Adrenal gland (tissue), 19 donors: ENCODE measurements at places on chromosomes 1 and 21. TPM values are rescaled to one million over a fixed set of nuclear protein-coding genes. Genes with fewer than 3 reads are reported as not detected.

Gene PDPN
- total RNA-seq, result 2.3 TPM

Gene CFAP141
- total RNA-seq, result not detected

Gene PTPRC
- total RNA-seq, result 26.1 TPM

Gene SRP9
- total RNA-seq, result 280 TPM

Gene CHODL
- total RNA-seq, result 0.31 TPM

Gene TMPRSS3
- total RNA-seq, result 1.1 TPM

Gene DIRAS3
- total RNA-seq, result 20.8 TPM

DNA sequence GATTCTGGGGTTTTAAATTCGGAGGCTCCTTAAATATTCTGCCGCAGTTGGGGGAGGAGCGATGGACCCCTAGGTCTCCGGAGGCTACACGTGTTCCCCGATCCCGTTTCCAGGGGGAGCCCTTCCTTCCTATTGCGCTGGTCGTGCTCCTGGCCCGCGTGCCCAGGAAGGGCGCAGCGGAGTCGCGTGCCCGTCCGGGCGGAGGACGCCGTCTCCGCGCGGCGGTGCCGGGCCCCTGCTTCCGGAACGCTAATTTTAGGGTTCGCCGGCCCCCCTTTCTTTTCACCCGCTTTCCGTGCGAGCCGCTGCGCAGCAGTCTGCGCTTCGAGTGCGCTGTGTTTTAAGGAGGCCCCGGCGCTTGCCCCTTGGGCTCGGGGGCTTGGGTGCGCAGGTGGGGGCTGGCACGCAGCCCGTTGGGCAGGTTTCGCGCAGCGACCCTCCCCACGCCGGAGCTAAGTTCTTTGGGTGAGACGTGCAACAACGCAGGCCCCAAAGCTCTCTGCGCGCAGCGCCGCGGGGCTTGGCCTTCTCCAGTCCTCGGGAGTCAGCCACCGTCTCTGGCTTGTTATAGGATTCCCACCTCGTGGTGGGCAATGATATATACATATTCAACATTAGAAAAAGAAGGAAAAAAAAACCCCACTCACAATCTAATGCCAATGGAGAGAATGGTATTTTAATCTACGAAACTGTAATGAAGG lies 43.5 kb upstream of the DNAJC6 start:
- no peak overlapping the region for H3K27ac ChIP-seq

- peaks cover 12% of the 10 kb centered on the region for H3K4me1 ChIP-seq
- no peaks in the 10 kb centered on the region for H3K27me3 ChIP-seq
- DNase-seq, result no peak
- H3K4me3 ChIP-seq, result no peak overlapping the region
Observed at GRCh38 chr1:212089560-212090163, 54.1 kb downstream of the DTL start.

GRCh38 chr1:225733254-225733653 lies 44.4 kb upstream of the SRP9 start:
- no peaks in the 10 kb centered on the region for H3K36me3 ChIP-seq
- H3K27me3 ChIP-seq, result no peaks in the 10 kb centered on the region
- H3K27ac ChIP-seq, result no peak overlapping the region

DNA sequence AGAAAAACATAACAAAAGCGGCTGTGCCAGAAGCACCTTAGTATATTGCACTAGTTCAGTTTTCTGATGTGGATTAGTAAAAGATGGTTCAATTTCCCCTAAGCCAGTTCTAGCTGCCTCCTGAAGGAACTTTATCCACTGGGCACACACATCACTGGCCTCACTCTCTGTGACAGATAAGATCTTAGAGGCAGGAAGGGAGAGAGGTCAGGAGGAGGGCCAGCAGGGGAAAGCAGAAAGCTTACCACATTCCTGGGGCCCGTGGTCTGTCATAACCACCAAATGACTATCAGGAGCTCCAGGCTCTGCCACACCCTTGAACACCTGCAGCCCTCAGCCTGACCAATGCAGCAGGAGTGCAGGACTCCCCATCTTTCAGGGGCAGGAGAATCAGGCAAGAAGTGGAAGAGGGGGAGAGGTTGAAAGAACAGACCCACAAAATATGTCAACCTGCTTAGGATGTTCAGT lies 37.8 kb downstream of the LRRC71 start:
- H3K27me3 ChIP-seq, result no peaks in the 10 kb centered on the region
- H3K4me1 ChIP-seq, result peaks cover 7% of the 10 kb centered on the region
- H3K27ac ChIP-seq, result no peak overlapping the region
- no peak overlapping the region for H3K4me3 ChIP-seq
- H3K36me3 ChIP-seq, result no peaks in the 10 kb centered on the region

DNA sequence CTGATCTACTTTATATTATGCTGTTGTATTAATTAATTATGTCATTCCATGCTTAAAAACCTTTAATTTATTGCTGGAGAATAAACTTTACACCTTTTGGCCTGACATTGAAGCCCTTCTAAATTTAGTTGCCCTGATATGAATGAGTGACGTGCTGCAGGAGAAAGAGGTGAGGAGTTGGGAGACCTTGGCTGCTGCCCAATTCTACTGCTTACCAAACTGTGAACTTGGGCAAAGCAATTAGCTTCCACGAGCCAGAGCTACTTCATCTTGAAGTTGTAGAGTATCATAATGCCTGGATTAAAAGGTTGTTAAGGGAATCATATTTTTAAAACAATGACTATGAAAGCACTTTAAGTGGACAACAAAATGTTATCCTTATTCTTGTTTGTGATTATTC lies 126.8 kb upstream of the DEPDC1 start:
- H3K36me3 ChIP-seq, result no peaks in the 10 kb centered on the region
- DNase-seq, result no peak
- H3K27me3 ChIP-seq, result no peaks in the 10 kb centered on the region
- H3K4me1 ChIP-seq, result no peaks in the 10 kb centered on the region

DNA sequence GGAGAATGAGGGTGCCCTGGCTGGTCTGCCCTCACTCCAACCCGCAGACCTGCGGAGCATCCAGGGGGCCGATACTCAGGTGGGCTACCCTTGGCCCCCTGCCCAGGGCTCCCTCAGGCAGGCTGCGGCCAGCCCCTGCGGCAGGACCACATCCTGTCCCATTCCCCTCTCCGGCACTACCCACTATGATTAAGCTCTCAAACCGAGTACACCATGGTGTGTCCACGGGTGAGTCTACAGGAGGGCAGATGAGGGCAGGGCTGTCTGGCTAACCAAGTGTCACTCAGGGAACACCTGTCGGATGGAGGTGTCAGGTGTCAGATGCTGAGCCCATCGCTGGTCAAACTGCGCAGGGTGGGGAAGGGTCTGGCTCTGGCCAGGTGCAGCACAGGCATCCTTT lies 47.2 kb downstream of the SLC66A1 start:
- no peak overlapping the region for H3K4me3 ChIP-seq
- H3K4me1 ChIP-seq, result peaks cover 8% of the 10 kb centered on the region
- H3K27me3 ChIP-seq, result no peaks in the 10 kb centered on the region
- H3K27ac ChIP-seq, result no peak overlapping the region
- H3K36me3 ChIP-seq, result no peaks in the 10 kb centered on the region

DNA sequence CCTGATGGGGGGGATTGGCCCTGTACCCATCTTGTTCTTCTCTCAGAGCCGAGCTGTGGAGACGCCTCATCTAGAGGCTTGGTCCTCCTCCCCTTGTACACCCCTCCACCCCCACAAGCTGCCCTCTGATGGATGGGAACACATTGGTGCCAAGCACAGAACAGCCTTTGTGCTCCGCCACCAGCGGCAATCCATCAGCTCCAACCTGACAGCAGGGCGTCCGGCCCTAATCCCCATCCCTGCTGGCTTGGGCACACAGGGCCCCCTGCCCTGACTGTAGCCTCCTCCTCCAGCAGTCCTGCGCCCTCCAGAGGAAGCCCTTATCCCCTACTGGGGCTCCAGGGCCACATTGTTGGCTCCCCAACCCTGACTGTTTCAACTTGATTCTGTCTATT lies 3.8 kb upstream of the MYOG start:
- DNase-seq, result no peak
- no peaks in the 10 kb centered on the region for H3K4me1 ChIP-seq
- no peak overlapping the region for H3K4me3 ChIP-seq
- no peaks in the 10 kb centered on the region for H3K36me3 ChIP-seq
- no peaks in the 10 kb centered on the region for H3K27me3 ChIP-seq

DNA sequence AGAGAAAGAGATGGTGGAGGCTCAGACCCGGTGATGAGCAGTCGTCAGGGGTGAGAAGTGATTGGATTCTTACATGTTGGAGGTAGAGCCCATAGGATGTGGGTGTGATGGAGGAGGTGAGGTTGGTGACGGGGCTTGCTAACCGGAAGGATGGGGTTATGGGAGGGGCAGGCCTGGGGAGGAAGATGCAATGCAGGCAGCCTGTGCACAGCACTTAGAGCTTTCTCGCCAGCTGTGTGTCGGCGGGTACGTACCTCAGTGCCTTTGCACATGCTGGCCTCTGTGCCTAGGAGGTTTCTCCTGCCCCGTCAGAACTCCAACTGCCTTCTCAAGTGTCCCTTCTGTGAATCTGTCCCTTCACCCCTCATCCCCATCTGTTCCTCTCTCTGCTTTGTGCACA lies 2.9 kb upstream of the BSND start:
- DNase-seq, result no peak
- H3K27ac ChIP-seq, result no peak overlapping the region
- H3K27me3 ChIP-seq, result peaks cover 16% of the 10 kb centered on the region
- H3K4me3 ChIP-seq, result no peak overlapping the region

- H3K27ac ChIP-seq, result no peak overlapping the region
- H3K27me3 ChIP-seq, result no peaks in the 10 kb centered on the region
Observed at GRCh38 chr1:70224954-70225353, 3.8 kb downstream of the SRSF11 start.

- H3K27me3 ChIP-seq, result no peaks in the 10 kb centered on the region
- no peak overlapping the region for H3K27ac ChIP-seq
- no peak for DNase-seq
- H3K36me3 ChIP-seq, result no peaks in the 10 kb centered on the region
- no peaks in the 10 kb centered on the region for H3K4me1 ChIP-seq
- H3K4me3 ChIP-seq, result no peak overlapping the region
Observed at GRCh38 chr21:39714331-39714730, 30.7 kb upstream of the IGSF5 start.

- H3K36me3 ChIP-seq, result no peaks in the 10 kb centered on the region
- no peak for DNase-seq
- H3K27ac ChIP-seq, result peak overlapping the region; percentile 43
- H3K4me3 ChIP-seq, result no peak overlapping the region
Observed at GRCh38 chr1:156895455-156895812, 1.9 kb downstream of the PEAR1 start.

DNA sequence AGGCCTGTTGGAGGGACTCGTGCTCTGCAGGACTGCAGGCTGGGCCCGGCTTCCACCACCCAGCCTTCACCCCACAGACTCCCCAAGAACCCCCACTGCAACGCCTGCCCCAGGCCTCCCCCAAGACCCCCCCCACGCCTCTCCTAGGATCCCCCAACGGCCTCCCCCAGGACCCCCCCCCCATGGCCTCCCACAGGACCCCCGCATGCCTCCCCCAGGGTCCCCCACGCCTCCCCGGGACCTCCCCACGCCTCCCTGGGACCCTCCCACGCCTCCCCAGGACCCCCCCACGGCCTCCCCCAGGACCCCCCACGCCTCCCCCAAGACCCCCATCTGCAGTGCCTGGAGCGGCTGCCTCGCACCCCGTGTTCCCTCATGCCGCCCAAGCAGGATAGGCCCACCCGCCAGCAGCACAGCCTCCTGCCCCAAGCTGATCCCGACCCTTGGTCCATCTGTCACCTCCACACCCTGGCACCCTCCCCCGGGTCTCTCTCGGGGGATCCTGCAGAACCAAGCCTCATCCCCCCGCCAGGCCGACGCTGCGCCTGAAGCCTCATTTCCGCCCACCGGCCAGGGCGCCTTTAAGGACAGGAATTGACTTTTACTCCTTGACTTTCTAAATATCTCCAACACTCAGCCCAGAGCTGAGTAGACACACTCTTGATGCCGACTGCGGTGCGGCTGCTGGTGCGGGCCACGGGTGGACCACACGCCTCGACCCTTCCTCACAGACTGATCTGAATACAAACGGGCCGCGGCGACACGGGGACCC lies 14.1 kb upstream of the RNF223 start:
- H3K27me3 ChIP-seq, result no peaks in the 10 kb centered on the region
- H3K4me3 ChIP-seq, result no peak overlapping the region
- H3K36me3 ChIP-seq, result no peaks in the 10 kb centered on the region
- H3K4me1 ChIP-seq, result no peaks in the 10 kb centered on the region
- DNase-seq, result peak; percentile 11

GRCh38 chr1:165367375-165367993 lies 11.0 kb upstream of the LMX1A start:
- H3K4me3 ChIP-seq, result no peak overlapping the region
- no peak overlapping the region for H3K27ac ChIP-seq
- no peaks in the 10 kb centered on the region for H3K4me1 ChIP-seq

- H3K4me1 ChIP-seq, result no peaks in the 10 kb centered on the region
- DNase-seq, result no peak
- no peak overlapping the region for H3K4me3 ChIP-seq
- no peaks in the 10 kb centered on the region for H3K27me3 ChIP-seq
- H3K27ac ChIP-seq, result no peak overlapping the region
- no peaks in the 10 kb centered on the region for H3K36me3 ChIP-seq
Observed at GRCh38 chr1:34763142-34763781, 3.7 kb downstream of the GJB4 start.

DNA sequence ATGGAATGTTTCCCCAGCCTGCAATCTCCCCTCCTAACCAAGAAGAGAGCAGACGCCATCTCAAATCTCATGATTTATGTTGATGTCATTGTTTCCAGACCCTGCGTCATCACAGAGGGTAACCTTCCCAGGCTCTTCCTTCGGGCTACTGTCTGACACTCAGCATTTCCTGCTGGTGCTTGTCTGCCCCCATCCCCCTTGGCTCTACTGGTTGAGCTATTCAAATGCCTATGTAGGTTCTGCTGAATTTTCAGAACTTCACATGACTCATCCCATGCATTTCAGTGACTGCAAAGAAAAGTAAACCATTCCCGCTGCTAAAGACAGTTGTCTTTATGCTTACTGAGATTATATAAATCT lies 24.8 kb upstream of the ITPKB start:
- H3K36me3 ChIP-seq, result no peaks in the 10 kb centered on the region
- H3K27me3 ChIP-seq, result peaks cover 9% of the 10 kb centered on the region
- DNase-seq, result no peak
- H3K27ac ChIP-seq, result no peak overlapping the region
- no peaks in the 10 kb centered on the region for H3K4me1 ChIP-seq

DNA sequence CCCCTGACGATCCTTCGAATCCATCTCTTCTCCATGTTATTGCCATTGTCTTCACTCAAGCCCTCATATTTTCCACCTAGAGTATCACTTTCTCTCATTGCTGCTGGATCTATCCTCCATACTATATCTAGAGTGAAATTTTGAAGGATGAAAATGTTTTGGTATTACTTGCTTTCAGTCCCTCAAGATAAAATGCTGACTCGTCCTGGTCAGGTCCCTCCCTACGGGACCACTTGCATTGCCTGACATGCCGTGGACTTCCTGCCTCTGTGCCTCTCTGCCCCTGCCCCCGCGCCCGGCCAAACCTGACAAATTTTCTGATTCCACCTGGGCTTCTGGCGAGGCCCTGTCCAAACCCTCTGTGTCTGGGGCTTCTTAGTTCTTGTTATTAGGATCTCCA lies 23.6 kb downstream of the SPATA46 start:
- H3K4me1 ChIP-seq, result no peaks in the 10 kb centered on the region
- DNase-seq, result no peak
- no peaks in the 10 kb centered on the region for H3K36me3 ChIP-seq
- no peaks in the 10 kb centered on the region for H3K27me3 ChIP-seq
